ENCODE measurements at places on chromosomes 6 and 20.

DNA sequence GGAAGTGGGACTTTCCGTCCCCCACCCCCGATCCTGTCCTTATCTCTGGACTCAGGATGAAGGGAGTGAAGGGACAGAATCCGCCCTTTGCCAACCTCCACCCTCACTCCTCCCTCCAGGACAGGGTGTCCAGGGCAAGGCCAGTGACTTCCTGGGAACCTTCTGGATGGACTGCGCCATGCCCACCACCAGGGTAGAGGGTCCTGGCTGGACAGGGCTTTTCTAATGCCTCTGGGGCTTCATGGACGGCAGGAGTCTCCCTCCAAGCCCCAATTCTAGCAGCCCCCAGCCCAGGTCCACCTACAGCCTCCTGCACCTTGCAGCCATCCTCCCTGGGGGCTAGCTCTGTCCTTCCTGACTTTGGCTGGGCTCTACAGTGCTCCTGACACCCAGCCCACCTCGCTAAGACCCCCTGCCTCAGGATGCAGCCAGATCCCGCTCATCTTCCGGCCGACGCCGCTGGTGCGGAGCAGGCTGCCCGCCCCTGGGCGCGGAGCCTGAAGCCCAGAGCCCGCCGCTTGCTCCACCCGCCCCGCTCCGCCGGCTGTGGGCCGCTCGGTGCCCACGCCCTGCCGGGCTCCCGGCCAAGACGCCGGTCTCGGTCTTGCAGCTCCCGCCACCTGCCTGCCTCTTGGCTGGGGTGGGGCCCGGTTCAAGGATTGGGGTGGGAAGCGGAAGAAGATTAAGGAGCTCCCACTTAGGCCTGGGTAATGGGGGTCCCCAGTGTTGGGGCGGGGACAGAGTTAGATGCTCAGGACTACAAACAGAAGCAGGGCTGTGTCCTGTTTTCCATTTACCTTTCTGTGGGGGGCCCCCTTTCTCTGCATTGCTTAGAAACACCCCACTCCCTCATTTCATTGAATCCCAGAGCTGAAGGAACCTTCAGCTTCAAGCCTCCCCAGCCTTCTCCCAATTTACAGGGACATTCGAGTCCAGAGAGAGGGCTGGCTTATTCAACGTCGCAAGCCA, 72.8 kb downstream of the MDGA1 start:
- no peak for DNase-seq

- no peak for DNase-seq
Measured at GRCh38 chr6:154909821-154910220, 85.3 kb upstream of the TIAM2 start.

DNA sequence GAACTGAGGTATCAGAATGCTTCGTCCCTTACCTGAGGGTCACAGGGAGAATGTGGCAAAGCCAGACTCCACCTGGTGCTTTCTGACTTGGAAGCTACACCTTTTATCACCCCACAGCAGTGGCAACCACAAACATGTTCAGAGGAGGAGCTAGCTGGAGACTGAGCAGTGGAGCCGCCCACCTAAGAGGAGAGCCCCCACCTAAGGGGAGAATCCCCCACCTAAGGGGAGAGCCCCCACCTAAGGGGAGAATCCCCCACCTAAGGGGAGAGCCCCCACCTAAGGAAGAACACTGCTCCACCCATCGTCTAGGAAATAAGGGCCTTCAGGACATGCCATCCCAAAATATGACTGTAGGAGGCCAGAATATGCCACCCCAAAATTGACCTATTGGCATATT, 4.0 kb downstream of the SLC52A3 start:
- no peak for DNase-seq

GRCh38 chr6:65707126-65707826, at the start of gene EYS:
TSS of gene EYS (minus strand) at chr6:65707226. CDS start at chr6:65495410, 211,816 bp downstream.
- no peak for DNase-seq

DNA sequence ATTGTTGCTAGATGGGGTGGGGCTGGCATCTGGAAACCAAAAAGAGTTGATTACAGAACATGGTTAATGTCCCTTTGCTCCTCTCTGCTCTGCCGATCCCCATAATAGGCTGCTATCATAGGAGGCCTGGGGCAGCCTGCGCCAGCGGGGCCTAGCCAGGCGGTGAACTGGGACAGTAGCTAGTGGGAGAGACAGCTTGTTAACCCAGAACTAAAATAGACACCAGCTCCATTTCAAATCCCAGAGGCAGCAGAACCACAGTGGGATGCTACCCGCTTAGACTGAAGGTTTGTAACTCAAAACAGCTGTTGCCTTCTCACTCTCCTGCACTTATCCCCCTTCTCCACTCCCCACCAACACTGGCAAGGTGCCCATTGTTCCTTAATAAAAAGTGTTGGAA, 98.5 kb downstream of the SSR1 start:
- DNase-seq = no peak

DNA sequence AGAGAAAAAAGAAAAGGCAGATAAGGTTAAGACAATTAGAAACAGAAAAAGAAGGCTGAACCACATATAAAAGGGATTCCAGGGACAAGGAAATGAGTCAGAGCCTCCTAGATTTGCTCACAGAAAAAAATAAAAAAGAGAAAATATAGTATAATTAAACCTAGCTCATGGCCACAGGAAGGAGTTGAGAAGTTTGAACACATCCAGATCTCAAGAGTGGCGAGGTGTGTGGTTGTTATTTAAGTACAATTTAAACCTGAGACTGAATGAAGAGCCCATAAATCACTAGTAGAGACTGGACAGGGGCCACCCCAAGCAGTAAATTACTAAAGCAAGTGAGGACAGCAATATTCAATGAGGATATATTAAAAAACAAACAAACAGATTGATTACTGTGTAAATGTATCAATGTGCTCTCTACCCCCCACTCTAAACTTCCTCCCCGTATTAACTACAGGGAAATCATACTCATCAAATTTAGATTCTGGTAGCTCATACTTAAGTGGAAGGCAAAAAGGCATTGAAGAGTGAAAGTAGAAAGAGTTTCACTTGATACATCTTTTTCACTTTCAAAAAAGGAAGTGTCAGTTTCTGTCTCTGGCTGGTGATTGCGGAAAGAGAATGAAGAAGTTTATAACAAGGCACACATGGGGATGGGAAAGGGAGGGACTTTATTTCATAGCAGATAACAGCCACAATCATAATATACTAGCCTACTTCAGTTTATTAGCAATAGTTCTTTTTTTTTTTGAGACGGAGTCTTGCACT, 49.3 kb upstream of the SCAF8 start:
- DNase-seq = no peak

DNA sequence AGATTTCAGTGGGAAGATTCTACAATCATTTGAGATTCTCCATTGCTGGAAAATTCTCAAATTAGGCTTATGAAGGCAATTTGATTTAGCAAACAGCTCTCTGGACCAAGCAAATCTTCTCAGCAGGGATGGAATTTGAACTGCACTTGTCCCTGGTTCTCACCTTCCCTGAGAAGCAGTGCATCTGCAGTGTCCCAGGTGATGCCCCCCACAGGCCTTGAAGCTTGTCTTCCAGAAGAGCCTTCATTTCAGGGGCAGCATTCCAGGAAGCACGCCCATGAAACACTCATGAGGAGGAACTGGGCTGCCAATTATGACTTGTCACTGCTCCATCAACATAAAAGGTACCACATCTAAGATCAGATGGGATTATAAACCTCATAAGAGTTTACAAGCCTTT, 82.8 kb upstream of the HDAC2 start:
- DNase-seq = no peak

DNA sequence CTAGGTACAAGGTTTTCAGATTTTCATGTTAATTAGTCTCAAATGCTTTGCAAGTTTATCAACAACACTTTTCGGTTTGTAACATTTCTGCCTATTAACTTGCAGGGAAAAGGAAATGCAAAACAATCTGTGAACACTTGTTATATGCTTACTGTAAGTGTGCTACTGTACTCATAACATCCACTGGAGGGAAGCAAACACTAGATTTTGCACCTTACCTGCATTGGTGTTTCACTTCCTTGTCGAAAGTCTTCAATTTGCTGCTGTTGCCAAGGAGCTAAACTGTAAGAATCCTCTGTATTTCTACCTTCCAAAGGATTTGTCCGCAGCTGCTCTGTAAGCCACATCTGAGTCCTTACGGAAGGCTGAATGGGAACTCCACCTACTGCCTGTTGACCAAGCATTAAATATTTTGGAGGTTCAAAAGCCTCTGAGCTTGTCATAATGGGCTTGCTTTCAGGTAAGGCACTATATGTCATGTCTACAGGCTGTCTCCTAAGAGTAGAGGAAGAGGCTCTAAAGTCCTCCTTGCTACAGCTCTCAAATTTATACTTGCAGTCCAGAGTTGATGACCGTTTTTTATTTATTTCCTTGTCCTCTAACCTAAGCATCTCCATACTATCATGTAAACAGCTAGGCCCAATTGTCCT, 17.3 kb downstream of the PLN start:
- DNase-seq = no peak

- DNase-seq = no peak
Measured at GRCh38 chr20:25529295-25529951, 55.9 kb downstream of the NINL start.

- DNase-seq = no peak
Measured at GRCh38 chr20:2816583-2817340, 598 bp downstream of the TMEM239 start.

DNA sequence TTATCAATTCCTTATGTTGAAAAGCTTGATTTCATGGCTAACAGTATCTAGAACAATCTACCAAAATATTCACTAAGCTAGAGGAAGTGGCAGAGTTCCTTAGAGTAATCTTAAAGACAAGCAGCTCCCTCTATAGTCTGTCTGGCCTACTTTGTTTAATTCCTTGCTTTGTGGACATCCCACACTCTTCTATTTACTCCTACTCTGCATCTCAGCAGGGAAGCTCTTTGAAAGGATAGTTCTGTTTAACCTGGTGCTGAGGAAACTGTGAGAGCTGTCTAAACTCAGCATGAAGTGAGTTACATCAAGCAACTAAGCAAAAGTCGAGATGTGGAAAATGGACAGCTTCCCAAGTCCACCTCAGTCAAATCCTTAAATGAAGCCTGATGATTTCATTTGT, 4.3 kb downstream of the REV3L start:
- no peak for DNase-seq

DNA sequence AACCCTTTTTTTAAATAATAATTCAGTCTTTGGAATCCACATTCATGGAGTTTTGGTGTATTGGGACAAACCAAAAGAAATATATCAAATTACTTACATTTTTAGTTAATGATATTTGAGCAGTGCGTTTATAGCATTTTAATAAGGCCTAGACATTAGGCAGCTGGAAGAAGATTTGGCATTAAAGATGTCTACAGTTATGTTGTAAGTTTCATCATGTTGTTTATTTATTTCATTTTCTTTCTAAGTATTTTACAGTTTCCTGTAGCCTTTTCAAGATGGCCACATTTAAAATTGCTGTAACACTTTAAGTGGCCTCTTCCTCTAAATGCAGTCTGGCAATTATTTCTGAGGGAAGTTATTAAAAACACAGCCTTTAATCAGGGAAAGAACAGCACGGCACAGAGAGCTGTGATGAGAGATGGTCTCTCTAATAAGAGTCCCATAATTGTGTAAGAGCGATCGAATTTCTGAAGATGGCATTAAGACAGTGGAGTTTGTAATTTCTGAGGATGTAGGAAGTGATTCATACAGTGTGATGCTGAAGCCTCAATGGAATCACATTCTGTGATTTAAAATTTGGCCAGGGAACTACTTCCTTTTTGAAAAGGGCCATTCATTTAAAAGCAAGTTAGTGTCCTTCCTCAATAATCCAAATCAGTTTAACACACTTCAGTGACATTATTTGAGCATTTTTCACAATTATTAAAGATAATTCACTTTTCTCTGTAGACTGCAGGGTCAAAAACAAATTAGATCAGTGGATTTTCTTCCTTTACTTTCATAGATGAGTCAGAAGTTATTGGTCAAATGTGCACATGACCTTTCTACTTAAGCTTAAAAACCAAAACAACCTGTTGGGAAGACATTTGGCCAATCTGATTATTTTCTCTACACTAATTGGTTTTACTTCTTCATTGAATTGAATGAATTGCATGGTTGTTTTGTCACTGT, 52.4 kb upstream of the EDN3 start:
- DNase-seq = no peak

DNA sequence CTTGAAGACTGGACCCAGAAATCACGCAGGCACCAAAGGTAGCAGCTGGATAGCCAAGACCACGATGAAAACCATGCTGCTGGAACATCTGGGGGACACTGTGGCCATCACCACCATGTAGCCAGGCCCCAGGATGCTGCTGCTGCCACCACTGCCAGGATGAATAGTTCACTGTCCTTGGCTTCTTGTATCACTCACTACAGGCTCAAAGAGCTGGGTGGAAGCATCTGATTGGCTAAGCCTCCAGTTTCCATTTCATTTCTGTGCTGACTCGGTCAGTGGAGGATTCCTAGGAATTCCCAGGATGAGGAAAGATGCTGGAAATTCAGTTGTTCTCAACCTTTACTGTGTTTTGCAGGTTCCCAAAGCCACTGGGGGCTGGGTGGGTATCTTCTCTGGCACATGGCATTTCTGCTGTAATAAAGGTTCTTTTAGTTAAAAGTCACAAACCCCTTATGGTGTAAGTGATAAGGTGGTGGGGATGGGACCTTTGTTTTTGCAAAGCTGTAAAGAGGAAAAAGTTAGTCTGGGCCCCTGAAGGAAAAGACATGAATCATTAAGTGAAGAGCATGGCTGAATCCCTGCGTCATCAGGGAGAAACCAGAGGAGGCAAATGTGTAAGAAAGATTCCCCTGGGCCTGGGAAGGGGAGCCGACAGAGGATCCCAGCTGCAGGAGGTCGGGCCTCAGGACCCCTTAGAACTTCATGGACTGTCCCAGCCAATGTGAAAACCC, 75.6 kb upstream of the RNF24 start:
- DNase-seq = no peak

DNA sequence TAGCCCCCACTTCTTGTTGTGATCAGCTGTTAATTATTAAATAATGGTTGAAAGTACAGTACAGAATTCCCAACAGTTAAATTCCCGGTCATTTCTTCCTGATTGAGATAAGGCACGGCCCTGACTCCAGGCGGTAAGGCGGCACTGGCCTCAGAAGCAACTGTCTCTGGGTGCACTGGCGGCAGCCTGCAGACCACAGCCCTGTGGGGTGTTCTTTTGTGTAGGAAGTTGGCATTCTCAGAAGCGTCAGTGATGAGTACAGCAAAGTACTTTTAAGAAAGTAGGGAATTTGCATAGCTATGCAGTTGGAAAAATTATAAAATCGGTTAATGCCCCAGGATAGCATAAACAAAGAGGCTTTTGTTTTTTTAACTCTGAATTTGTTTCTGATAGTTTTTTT, 50.5 kb downstream of the SAMD5 start:
- no peak for DNase-seq

DNA sequence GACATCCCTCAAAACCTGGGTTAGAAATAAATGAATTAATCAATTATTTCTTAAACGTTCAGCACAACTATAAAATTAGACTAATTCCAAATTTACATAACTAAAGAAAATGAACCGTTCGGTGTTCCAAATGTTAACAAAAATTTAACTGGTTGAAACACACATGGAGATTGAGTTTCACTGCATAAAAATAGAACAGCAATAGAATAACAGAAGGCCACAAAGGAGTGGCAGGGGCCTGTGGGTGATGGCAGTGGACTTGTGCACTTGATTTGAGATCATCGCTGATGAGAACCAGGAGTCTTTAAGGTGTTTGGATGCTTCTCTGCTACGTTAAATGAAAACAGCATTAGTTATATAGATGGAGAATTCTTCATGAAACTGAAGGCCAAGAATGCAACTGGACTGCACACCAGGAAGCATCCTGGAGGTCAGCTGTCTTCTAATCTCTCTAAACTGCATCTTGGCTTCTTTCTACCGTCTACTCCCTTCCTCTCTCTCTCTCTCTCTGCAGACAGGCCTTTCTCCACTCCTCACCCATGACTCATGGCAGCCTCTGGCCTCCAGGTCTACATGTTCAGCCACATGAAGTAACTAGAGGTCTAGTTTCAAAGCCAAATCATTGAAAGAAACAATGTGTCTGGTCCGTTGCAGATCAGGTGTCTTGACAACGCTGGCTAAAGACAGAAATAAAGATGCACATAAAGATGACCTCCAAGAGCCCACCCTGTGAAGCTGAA, 111.3 kb downstream of the SIM1 start:
- DNase-seq = no peak

Data from CD4-positive, alpha-beta T cell treated with Interferon gamma for 1 hour (primary cell).